ENCODE measurements at places on chromosomes 7 and 10. TPM values are rescaled to one million over a fixed set of nuclear protein-coding genes. Genes with fewer than 3 reads are reported as not detected.

GRCh38 chr10:91287276-91287675, 66.8 kb downstream of the PCGF5 start:
- DNase-seq, result peak; percentile 19

Gene CCSER2
- 45.5 TPM for total RNA-seq

Gene SPDYE2B
- total RNA-seq, result not detected

Gene UPF2
- 30.5 TPM for total RNA-seq

DNA sequence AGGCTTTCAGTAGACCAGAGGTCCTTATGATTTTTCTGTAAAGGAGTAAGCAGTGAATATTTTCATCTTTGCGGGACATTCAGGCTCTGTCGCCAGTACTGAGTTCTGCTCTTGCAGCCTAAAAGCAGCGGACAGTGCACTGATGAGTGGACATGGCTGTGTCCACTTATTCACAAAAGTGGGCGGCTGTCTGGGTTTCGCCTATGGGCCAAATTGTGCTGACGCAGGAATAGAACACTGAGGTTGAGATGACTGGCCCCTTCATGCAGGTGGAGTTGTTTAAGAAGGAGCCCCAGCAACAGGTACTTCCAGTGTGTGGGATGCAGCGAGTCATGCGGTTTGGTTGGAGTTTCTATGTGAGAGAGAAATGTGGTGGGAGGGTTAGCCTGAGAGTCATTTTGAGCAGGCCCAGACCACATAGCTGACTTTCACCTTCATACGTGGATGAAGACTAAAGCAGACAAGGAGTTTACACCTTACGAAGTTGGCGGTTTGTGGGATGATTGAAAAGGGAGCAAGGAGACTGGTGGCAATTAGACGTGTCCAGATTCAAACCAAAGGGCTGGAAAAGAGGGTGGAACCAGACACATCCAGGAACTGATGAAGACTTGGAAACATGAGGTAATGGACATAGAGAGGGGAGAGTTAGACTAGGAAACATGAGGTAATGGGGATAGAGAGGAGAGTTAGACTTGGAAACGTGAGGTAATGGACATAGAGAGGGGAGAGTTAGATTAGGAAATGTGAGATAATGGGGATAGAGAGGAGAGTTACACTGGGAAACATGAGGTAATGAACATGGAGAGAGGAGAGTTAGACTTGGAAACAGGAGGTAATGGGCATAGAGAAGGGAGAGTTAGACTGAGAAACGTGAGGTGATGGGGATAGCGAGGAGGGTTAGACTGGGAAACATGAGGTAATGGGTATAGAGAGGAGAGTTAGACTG, 38.2 kb downstream of the WDR37 start:
- no peak for DNase-seq

GRCh38 chr7:157402911-157403534, 66.2 kb downstream of the DNAJB6 start:
- DNase-seq, result no peak

DNA sequence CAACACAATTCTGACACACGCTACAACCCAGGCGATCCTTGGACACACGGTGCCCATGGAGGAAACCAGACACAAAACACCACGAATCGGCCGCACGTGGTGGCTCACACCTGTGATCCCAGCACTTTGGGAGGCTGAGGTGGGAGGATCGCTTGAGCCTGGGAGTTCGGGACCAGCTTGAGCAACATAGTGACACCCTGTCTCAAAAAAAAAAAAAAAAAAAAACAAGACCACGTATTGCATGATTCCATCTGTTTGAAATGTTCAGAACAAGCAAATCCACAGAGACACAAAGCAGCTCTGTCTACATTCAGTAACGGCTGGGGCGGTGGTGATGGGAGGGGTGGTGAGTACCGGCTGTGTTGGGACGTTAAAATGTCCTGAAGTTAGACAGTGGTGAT, 25.2 kb downstream of the ADAP1 start:
- no peak for DNase-seq

Gene LUC7L2
- total RNA-seq, result 31.4 TPM

GRCh38 chr10:69781576-69781975, 20.1 kb upstream of the COL13A1 start:
- DNase-seq, result no peak

DNA sequence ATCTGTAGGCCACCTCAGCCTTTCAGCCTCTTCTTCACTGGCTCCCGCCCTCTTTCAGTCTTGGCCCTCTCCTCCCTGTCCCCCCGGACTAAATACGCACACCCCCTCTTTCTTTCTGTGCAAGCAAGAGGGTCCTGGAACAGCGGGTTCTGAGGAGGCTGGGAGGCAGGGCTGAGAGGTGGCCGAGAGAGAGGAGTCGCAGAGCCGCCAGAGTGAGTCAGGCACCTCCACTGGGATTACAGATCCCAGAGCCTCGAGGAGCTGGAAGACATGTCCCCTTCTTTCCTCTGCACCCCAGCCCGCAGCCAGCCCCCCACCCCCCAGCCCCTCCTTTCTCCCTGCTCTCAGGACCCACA, 182 bp downstream of the CCDC136 start:
- no peak for DNase-seq

GRCh38 chr10:46539596-46540411, 16.7 kb downstream of the GPRIN2 start:
- peak; percentile 98 for DNase-seq

DNA sequence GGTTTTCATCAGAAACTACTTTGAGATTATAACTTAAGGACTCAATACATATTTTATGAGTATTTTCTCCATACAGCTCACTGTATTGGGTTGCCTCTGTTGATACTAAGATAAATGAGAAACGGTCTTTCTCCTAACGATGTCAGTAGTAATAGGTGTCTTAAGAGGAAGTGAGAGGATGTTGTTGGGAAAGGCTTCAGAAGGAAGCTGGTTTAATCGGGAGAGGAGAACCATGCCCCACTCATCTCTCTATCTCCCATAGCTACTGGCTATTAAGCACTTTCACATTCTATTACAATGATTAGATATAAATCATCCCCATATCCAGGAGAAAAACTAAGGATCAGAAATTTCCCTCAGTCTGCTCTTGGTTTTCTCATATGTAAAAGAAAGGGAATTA, 2.0 kb downstream of the CLEC5A start:
- no peak for DNase-seq

DNA sequence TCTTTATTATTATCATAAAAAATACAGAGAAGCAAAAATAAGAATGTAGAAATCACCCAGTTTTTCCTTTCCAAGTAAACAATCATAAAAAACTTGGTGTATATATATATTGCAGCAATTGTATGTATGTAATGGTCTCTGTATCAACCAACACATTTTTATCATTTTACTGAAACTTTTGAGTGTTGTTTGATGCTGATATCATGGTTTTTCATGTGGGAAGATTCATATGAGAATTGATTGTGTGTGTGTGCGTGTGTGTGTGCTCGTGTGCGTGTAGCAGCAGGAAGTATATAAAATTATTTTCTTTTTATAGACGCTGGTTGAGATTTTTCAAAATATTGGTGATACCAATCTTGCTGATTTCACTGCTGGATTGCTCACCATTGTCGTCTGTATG, 22.3 kb downstream of the SLC26A4 start:
- no peak for DNase-seq

Gene LRRD1
- total RNA-seq, result not detected

- no peak for DNase-seq
Measured at GRCh38 chr7:48454750-48455192, 283.5 kb downstream of the ABCA13 start.

Gene HKDC1
- total RNA-seq, result 51.7 TPM

DNA sequence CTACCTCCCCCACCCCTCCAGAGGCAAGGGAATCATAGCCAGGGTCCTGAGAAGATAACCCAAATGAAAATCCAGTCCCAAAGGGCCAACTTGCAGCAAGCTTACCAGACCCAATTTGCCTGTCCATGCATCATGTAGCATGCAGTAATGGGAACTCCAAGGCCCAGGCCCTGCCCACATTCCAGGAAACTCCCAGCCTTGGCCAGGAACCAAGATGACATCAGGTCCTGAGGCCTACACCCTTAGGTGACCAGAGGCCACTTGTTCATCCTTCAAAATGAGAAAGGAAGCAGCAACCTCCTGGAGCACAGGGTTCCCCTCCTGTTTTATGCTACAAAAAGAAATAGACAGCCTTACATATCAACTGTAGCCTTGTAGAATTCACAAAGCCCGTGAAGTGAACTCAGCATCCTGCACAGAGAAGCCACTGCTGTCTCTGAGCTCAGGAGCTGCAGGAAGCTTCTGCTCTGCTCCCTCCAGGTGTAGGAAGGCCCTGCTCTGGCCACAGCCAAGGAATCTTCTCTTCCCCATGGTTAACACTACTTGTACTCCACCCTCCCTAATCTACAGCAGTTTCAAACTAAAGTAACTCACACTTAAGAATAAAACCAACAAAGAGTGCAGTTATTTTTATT, 30.3 kb upstream of the GRB10 start:
- DNase-seq, result peak; percentile 95

DNA sequence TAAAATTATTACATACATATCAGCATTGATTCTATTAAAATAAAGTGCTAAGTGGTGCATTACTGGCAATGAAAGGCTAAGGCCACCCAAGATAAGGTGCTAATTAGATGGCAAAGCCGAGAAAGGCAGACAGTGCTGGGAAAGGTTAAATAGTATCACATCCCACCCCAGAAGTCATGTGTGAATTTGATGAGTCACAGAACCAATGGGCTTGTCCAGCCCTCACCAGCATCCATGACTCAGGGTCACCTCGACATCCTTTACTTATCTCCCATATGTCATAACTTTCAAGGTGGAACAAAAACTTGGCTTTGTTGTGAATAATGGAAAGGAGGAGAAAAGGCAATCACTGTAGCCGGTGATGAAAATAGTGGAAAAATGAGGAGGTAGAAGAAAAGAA, 459.1 kb downstream of the PLXNA4 start:
- peak; percentile 60 for DNase-seq

DNA sequence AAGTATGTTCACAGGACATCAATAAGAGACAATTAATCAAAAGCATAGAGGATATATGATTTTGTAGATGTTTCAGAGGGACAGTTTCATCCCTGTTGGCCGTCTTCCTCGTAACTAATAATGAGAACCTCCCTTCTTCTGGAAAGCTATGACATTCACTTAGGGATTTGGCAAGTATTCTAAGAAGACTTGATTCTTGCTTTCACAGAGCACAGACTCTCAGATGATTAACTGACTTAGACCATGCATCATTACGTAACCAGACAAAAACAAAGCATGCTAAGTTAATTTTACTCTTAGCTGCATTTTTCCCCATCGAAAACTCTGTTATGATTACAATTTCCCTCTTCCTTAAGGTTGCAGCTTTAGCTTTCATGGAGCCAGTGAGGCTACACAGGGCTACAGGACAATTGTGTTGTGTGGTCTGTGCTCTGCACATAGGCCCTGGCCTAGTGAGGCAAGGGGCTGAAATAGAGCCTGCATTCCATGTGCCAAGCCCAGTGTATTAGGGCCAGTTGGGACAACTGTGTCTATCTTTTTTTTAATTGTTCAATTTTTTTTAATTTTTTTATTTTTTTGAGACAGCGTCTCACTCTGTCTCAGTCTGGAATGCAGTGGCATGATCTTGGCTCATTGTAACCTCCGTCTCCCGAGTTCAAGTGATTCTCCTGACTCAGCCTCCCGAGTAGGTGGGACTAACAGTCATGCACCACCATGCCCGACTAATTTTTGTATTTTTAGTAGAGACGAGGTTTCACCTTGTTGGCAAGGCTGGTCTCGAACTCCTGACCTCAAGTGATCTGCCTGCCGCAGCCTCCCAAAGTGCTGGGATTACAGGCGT, 105.3 kb downstream of the PLXDC2 start:
- peak; percentile 86 for DNase-seq

DNA sequence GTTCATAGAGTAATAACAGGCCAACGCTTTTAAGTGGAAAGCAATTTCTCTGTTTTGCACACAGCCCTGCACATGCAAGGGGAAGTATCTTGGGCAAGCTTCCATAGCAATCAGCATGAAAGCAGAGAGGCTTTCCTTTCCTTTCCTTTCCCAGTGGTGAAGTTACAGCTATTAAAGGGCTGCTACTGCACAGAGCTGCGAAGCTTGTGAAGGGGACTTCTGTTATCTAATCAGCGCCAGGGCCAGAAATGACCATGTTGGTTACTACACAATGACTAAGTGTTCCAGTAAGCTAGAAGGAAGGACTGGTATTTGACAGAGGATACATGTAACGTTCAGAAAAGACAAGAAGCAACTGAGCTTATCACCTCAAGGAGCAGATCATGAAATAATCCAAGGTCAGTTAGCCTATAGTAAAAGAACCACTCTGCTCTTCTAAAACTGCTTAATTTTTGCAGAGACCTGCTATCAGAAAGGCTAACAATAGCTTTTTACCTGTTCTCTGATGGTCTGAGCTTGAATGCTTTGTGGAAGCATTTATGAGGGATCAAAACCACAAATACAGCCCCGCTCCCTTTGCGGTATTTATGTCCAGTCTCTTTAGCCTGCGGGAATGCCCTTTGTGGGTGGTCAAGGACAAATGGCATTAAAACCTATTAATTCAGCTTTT, 45.9 kb downstream of the SGMS1 start:
- DNase-seq, result peak; percentile 27

GRCh38 chr10:122293961-122294380, 22.9 kb downstream of the BTBD16 start:
- no peak for DNase-seq

DNA sequence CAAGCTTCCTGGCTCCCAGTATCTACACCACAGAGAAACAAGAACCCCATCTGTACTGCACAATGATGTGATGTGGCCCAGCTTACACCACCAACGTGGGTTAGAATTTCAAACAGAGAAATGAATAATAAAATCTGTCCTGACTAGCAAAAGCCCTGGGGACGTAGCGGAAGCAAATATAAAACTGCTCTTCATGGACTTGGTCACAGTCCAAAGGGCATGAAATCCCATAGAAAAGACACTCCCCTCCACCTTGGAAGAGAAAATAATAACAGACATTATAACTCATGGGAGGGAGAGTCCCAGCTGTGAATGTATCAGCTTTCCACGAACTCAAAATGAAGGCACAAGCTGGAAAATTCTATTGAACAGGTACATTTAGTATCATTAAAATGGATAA, 205.3 kb upstream of the GALNT17 start:
- DNase-seq, result no peak

DNA sequence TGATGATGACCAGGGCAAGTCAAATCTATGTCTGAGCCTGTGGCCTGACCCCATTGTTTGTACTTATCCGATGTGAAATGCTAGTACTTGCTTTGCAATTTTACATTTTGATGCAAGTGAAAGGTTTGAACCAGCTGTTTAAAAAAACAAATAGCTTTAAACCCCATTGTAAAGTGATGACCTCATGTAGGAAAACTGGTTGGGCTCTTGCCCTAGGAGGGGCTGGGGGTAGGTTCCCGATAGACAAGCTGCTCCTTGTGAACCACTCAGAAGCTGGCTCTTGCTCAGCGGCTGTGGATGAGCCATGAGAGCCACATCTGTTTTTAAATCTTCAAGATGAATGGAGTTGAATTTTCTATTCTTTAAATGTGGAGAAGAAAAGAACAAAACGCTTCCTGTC, 185.3 kb downstream of the WDR11 start:
- no peak for DNase-seq

Gene ZCCHC24
- 0.87 TPM for total RNA-seq

GRCh38 chr10:70657041-70657440, 15.3 kb upstream of the ADAMTS14 start:
- DNase-seq, result no peak

DNA sequence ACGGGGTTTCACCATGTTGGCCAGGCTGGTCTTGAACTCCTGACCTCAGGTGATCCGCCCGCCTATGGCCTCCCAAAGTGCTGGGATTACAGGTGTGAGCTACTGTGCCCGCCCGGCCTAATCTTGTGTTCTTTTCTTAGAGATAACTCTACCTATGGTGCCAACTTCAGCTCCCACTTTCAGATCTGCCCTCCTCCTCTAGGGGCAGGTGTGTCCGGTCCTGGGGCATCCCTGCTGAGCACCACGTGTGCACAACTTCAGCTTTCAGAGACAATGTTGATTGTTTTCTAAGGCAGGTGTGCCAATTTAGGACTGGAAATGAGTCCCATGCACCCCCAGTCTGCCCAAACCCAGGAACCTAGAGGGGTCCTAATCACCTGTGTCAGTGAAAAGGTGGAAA, 18.5 kb upstream of the FXYD4 start:
- DNase-seq, result no peak
